ENCODE measurements at places on chromosomes 11 and 22.
A peak's percentile ranks its signal among the peaks of the same experiment; 100 is the strongest.

- peak; percentile 87 for DNase-seq
Measured at GRCh38 chr22:27718186-27719035, 83.1 kb downstream of the MN1 start.

GRCh38 chr11:132864811-132865576, 667.3 kb downstream of the OPCML start:
- DNase-seq, result no peak

GRCh38 chr11:31676280-31676982, 134.7 kb downstream of the PAX6 start:
- DNase-seq, result no peak

DNA sequence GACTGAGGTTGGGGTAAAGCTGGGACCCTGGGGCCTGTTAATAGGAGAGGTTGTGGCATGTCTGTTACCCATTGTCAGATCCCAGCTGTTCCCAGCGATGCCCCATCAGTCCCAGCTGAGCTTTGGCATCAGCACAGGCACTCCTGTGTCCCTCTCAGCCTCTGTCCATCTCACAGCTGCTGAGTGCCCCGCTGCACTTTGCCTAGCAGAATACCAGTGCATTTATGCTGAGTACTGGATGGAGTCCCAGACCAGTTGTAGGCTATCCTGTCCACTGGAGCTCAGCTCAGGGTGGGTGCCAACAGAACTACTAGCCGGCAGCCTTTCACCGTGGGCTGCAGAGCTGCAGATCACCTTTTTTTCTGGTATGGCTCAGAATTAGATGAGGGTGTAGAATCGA, 9.9 kb downstream of the FXYD6 start:
- DNase-seq, result no peak

DNA sequence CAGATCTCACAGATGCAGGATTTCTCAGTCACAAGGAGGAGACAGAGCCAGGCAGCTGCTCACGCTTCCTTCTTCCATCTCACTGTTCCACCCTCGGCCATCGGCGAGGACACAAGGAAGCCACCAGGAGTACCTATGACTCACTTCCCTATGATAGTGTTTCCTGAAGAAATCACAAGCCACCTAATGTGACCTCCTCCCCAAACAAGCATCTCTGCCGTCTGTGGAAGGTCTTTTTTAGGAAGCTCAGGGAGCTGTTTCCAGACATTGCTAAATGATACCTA, 672.7 kb downstream of the TBC1D22A start:
- DNase-seq, result no peak
